ENCODE measurements at places on chromosomes 3 and 15.

GRCh38 chr15:101329867-101330380, 34.9 kb upstream of the SNRPA1 start:
- H3K4me3 ChIP-seq: no peak overlapping the region
- H3K27ac ChIP-seq: no peak overlapping the region
- DNase-seq: no peak
- no peaks in the 10 kb centered on the region for H3K27me3 ChIP-seq
- H3K4me1 ChIP-seq: no peaks in the 10 kb centered on the region
- H3K36me3 ChIP-seq: no peaks in the 10 kb centered on the region

- H3K36me3 ChIP-seq: no peaks in the 10 kb centered on the region
- H3K27me3 ChIP-seq: no peaks in the 10 kb centered on the region
- H3K4me1 ChIP-seq: peaks cover 16% of the 10 kb centered on the region
- H3K27ac ChIP-seq: no peak overlapping the region
- H3K4me3 ChIP-seq: no peak overlapping the region
These were observed 149.4 kb upstream of the WNT5A start for GRCh38 chr3:55636300-55637195.

DNA sequence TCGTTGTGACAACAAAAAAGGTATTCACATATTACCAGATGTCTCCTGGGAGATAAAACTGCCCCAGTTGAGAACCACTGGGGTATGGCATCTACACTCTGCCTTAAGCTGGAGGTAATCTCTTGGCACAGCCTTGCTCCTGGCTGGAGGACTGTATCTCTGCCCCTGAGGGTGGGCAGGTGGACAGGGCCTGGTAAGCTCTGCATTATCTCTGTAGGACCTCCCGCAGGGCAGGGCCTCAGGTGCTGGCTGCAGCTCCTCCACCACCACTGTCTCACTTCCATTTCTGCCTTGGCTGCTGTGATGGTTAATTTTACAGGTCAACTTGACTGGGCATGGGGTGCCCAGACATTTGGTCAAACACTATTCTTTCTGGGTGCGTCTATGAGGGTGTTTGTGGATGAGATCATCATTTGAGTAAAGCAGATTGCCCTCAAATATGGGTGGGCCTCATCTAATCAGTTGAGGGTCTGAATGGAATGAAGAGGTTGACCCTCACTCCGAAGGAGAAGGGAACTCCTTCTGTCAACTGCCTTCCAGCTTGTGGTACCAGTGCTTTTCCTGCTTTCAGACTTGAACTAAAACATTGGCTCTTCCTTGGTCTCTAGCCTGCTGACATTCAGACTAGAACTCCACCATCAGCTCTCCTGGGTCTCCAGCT, 9.8 kb upstream of the RHCG start:
- no peak overlapping the region for H3K27ac ChIP-seq
- H3K4me3 ChIP-seq: no peak overlapping the region
- peaks cover 11% of the 10 kb centered on the region for H3K4me1 ChIP-seq
- DNase-seq: no peak
- no peaks in the 10 kb centered on the region for H3K36me3 ChIP-seq

GRCh38 chr15:97144377-97144711, 813.8 kb downstream of the NR2F2 start:
- no peak overlapping the region for H3K4me3 ChIP-seq
- H3K27ac ChIP-seq: no peak overlapping the region
- DNase-seq: no peak
- H3K36me3 ChIP-seq: no peaks in the 10 kb centered on the region
- no peaks in the 10 kb centered on the region for H3K27me3 ChIP-seq

GRCh38 chr3:100968932-100969906, 24.0 kb downstream of the ABI3BP start:
- no peak for DNase-seq
- no peak overlapping the region for H3K27ac ChIP-seq
- no peak overlapping the region for H3K4me3 ChIP-seq
- H3K27me3 ChIP-seq: no peaks in the 10 kb centered on the region

DNA sequence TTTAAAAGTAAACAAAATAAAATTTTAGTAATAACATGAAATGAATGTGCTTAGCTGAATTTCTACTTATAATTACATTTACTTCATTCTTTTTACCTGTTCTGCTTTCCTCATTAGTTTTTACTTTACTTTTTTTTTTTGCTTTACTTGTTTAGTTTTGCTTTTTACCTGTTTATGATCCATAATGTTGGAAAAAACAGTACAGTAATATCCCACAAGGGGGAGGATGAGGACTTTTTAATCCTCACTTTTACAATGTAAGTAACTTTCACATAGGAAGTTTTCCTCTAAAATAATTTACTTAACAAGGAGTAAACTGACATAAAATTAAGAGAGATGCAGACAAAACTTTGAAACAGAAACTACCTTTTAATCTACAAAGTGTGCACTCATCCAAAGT, 268.7 kb downstream of the TBC1D5 start:
- no peaks in the 10 kb centered on the region for H3K27me3 ChIP-seq
- DNase-seq: no peak
- no peaks in the 10 kb centered on the region for H3K36me3 ChIP-seq
- H3K4me1 ChIP-seq: no peaks in the 10 kb centered on the region

DNA sequence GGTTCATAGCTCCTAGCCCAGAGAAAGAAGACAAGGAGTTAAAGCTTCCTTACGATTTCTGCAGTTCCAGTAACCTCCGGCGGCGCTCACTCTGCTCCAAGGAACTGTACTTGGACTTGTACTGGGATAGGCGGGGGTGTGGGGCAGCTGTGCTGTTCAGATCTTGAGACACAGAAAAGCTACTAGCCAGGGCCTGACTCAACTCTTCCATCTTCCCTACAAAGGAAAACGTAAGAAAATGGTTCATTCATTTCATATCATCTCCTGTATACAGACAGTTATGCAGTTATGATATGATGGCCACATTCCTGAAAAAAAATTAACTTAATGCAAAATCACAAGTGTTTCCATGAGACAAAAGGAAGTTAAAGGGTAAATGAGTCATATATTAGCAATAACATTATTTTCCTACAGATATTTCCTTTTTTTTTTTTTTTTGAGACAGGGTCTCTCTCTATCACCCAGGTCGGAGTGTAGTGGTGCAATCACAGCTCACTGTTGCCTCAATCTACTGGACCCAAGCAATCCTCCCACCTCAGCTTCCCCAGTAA, 4.6 kb downstream of the SNUPN start:
- no peak for DNase-seq
- peaks cover 23% of the 10 kb centered on the region for H3K4me1 ChIP-seq
- H3K36me3 ChIP-seq: peaks cover 16% of the 10 kb centered on the region
- peak overlapping the region; percentile 35 for H3K4me3 ChIP-seq

All from keratinocyte (primary cell).